ENCODE measurements at places on chromosomes 2 and 18.

DNA sequence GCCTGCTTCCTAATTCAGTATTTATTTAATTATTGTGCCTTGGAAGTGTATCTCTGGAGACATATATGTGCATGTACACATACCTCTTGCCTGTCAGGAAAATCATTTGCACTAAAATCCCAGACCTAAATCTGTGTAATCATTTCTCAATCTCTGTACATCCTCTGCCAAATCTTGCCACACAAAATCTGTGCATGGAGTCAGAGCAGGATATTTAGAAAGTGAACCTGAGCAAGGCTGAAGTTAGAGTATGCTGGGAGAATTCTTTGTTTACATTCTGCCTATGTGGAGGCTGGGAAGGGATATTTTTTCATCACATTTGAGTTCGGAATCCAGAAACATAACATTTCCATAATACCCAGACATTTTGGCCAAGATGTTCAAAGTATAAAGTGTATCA lies 9.3 kb downstream of the XRCC5 start:
- no peak for DNase-seq

DNA sequence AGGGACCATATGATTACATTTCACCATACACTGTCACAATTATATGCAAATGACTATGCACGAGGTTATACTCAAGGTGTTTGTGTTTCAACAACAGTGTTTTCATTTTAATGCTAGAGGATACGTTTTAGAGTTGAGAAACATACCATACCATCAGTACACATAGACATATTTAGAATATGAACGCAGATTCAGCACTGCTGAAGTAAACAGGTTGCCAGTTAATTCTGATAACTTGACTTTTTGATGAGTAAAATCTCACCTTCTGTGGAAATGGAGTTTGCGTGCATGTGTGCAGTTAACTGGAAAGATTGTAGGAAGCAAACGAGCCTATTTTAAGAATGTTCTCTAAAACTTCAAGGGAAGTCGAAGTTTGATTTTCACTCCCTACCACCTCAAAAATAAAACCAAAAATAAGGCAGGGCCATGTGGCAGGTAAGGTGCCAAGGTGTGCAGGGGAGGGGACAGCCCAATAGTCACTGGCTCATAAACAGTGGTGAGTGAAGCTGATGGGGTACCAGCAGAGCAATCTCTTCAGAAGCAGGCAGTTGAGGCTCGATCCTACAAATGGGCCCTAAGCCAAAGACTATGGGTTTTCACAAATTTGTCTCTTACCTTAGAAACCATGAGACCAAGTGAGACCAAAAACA lies 213.1 kb downstream of the IKZF2 start:
- DNase-seq: no peak

GRCh38 chr2:218501665-218502064 lies 66.5 kb downstream of the USP37 start:
- DNase-seq: no peak

- no peak for DNase-seq
Measured at GRCh38 chr2:169916623-169917022, 89.4 kb downstream of the UBR3 start.

DNA sequence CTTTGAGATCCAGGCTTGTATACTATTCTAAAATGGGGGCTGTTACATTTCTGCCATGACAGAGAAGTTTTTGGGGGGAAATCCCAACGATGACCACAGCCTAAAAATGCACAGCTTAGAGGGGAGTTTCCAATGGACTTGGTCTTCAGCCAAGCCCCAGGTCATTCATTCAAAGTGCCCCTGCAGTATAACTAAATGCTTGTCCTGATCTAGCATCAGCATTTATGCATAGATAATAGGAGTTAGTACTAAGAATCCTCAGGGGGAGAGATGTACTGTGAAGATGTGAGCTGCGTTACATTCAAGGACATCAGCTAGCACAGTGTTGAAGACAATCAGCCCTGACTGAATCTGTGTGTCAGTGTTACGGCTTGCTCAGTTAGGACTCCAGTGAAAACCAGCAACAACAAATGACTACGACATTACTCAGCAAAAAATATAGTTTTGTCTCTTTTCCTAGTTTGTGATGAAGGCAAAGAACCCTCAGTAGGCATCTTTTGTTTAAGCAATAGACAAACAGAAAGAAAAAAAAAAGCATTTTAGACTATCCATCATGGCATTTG lies 160.9 kb downstream of the ZEB2 start:
- no peak for DNase-seq

- DNase-seq: no peak
Measured at GRCh38 chr2:84451579-84451978, 7.5 kb downstream of the SUCLG1 start.

DNA sequence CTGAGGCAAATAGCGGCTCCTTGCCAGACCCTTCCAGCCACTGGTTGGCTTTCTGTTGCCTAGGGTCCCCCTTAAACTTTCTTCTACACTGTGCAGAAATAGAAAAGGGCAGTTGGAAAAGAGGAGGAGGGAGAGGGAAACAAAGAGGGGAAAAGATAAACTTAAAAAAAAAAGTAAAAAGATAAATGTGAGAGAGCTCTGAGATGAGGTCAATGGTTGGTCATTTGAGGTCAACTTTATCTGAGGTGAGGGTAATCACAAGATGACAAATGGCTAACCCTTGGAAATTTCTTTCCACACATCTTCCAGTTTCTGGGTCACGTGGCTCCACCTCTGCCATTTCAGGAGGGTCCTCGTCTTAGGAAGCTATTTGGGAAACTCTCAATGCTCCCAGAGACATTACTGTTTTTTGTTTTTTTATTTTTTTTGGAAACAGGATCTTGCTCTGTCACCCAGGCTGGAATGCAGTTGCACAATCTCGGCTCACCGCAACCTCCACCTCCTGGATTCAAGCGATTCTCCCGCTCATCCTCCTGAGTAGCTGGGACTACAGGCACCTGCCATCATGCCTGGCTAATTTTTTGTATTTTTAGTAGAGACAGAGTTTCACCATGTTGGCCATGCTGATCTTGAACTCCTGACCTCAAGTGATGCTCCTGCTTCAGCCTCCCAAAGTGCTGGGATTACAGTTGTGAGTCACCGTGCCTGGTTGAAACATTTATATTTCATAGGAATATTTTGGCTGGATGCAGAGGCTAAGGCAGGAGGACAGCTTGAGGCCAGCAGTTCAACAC lies 199.9 kb downstream of the TGIF1 start:
- DNase-seq: no peak

- no peak for DNase-seq
Measured at GRCh38 chr18:24964216-24964615, 387.8 kb downstream of the ZNF521 start.

- DNase-seq: no peak
Measured at GRCh38 chr18:1246827-1247226, 342.2 kb downstream of the ADCYAP1 start.

- DNase-seq: no peak
Measured at GRCh38 chr2:111117598-111118480, 2.9 kb upstream of the BCL2L11 start.

DNA sequence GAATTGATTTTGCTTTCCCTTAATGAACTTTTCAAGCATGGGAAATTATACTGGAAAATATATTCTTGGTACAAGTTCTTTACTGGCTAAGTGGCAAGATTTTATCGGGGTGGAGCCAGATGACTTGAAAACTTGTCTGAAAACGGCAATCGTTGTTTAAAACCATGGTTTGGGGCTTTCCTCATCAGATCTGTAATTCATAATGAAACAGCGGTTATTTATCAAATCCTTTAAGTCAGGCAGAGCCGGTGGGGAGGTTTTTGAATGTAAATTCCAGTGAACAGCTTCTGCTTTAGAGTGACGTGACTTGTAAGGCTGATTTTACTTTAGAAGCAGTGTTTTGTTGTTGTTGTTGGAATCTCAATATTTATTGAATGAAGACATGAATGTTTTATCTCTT lies 2.6 kb downstream of the SEC11C start:
- no peak for DNase-seq
